ENCODE measurements at places on chromosomes 5 and 9.

- no peak overlapping the region for H3K4me3 ChIP-seq
- H3K36me3 ChIP-seq = peaks cover 6% of the 10 kb centered on the region
- no peak overlapping the region for H3K27ac ChIP-seq
- no peaks in the 10 kb centered on the region for H3K4me1 ChIP-seq
- no peaks in the 10 kb centered on the region for H3K27me3 ChIP-seq
Observed at GRCh38 chr5:15995341-15996052, 184.1 kb downstream of the MARCHF11 start.

DNA sequence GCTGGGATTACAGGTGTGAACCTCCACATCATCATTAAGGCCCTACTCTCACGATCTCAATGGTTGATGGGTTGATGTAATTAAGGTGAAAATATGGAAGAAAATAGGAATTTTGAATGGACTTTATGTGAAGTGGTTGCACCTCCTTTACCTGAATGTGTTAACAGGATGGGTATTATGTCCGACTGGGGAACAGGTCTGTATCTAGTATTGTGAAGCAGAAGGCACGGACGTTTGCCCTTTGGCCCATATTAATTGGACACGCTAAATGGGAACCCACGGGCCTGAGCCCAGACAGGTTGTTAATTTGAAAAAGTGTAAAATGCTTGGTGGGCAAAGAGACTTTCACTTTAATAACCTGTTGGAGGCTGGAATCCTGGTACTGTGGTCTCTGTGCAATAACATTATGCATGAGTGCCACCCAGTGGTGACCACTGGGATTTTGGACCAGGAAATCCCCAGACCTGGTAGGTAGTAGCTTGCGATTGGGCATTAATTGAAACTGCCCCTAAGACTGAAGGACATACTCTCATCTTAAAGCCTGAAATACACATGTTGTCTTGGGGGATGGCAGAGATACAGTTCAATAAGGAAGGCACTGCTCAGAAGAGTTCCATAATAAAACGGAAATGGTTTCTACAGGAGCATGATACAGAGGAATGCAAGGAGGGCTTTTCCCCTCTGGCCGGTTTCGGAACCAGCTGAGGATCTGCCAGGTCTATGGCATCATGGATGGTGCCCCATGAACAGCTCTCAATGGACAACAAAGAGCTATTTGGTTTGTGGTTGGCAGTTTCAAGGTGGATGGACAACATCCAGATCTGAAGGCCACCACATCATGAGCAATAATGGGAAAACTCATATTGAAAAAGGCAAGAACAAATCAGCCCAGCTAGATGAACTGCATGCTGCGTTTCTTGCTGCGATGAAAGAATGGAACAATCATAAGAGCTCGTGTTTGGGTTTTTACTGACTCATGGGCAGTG, 26.2 kb upstream of the BICD2 start:
- H3K4me3 ChIP-seq = no peak overlapping the region
- no peaks in the 10 kb centered on the region for H3K27me3 ChIP-seq
- H3K4me1 ChIP-seq = no peaks in the 10 kb centered on the region
- no peaks in the 10 kb centered on the region for H3K36me3 ChIP-seq

DNA sequence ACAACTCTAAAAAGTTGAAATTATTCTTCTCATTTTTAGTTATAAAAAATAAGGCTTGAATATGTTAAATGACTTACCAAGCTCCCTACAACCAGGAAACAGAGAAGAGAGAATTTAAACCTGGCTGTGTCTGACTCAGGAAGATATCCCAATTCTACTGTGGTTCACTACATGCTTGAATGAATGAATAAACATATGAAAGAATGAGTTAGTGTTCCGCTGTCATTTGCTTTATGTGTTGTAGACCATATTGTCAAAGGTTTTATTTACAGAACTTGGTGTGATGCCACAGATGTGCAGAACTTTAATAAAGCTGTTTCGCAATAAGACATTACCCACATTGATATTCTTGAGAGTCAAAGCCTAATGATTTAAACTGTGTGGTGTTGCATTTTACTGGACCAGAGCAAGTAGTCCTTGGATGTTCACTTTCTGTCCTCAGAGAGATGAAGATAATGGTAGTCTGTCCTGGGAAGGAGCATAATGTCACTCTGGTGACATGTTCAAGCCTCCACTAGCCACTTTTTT, 313.2 kb downstream of the TRIM32 start:
- no peak overlapping the region for H3K4me3 ChIP-seq
- no peak for DNase-seq
- H3K27me3 ChIP-seq = no peaks in the 10 kb centered on the region
- no peak overlapping the region for H3K27ac ChIP-seq

DNA sequence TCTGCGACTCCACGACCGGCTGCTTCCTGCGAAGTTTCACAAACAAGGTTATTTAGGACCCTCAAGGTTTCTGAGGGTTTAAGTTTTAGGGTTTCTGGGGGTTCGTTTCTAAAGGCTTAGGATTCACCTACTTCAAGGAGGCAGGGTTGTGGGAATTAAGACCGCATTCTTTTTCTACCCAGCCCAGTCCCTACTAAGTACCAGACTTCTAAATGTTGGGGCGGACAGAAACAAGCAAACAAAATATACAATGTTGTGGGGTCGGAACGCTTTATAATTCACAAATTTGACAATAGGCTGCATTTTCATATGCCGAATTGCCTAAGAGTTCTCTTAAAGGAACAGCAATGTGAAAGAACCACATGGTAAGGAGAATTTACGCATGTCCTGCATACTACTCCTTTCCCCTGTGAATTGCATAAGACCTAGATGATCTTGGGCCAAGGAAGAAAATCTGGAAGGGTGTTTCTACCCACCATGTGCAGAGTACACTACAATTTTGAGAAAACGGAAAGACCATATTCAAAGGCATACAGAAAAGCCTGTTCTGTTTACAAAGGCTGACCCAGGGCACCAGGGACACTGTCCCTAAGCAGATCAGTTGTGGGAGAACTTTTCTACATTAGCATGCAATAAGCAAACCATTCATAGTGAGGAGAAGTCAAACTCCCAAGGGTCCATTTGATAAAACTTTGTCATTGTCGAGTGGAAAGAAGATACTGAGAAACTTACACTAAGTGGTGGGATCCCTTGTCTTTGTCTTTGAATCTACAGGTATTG, 457.3 kb downstream of the RAB3C start:
- no peaks in the 10 kb centered on the region for H3K36me3 ChIP-seq
- peaks cover 4% of the 10 kb centered on the region for H3K4me1 ChIP-seq
- H3K27ac ChIP-seq = no peak overlapping the region
- peak; percentile 9 for DNase-seq
- H3K4me3 ChIP-seq = peak overlapping the region; percentile 91

- no peak overlapping the region for H3K4me3 ChIP-seq
- no peaks in the 10 kb centered on the region for H3K36me3 ChIP-seq
- H3K27me3 ChIP-seq = no peaks in the 10 kb centered on the region
- H3K27ac ChIP-seq = no peak overlapping the region
- no peak for DNase-seq
- no peaks in the 10 kb centered on the region for H3K4me1 ChIP-seq
Observed at GRCh38 chr9:134057751-134058701, 9.8 kb downstream of the BRD3 start.

DNA sequence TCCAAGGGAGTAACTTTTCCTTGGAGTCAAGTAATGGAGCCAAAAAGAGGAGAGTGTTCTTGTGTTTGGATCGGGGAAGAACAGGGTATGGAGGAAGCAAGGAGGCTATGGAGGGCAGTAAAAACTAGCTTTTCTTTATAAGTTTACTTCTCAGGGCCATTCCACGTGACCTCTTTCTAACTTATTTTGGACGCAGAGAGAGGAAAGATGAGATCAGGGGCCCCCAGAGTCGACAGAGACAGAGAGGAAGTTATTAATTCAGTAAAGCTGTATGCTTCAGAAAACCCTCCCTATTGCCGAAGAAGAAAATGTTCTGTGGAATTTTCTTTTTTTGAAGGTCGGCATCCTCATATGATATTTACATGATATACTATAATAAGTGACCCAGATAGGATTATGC, 233.8 kb upstream of the MPDZ start:
- no peaks in the 10 kb centered on the region for H3K36me3 ChIP-seq
- H3K4me1 ChIP-seq = peaks cover 16% of the 10 kb centered on the region
- H3K27ac ChIP-seq = peak overlapping the region; percentile 71
- no peak for DNase-seq

- no peak overlapping the region for H3K4me3 ChIP-seq
- no peaks in the 10 kb centered on the region for H3K36me3 ChIP-seq
- H3K27me3 ChIP-seq = no peaks in the 10 kb centered on the region
- H3K27ac ChIP-seq = no peak overlapping the region
Observed at GRCh38 chr9:91305596-91306295, 56.0 kb downstream of the AUH start.

- no peaks in the 10 kb centered on the region for H3K36me3 ChIP-seq
- H3K27ac ChIP-seq = no peak overlapping the region
- H3K4me1 ChIP-seq = no peaks in the 10 kb centered on the region
- no peaks in the 10 kb centered on the region for H3K27me3 ChIP-seq
- no peak overlapping the region for H3K4me3 ChIP-seq
- DNase-seq = peak; percentile 67
Observed at GRCh38 chr5:28473531-28474107, 1435.2 kb upstream of the CDH9 start.
